Inflammatory macrophage treated with lipopolysaccharide for 1 hour (primary cell): ENCODE measurements at places on chromosomes 7 and 10.

GRCh38 chr10:132849546-132850031 is 63.6 kb upstream of the NKX6-2 start:
- no peak for DNase-seq

DNA sequence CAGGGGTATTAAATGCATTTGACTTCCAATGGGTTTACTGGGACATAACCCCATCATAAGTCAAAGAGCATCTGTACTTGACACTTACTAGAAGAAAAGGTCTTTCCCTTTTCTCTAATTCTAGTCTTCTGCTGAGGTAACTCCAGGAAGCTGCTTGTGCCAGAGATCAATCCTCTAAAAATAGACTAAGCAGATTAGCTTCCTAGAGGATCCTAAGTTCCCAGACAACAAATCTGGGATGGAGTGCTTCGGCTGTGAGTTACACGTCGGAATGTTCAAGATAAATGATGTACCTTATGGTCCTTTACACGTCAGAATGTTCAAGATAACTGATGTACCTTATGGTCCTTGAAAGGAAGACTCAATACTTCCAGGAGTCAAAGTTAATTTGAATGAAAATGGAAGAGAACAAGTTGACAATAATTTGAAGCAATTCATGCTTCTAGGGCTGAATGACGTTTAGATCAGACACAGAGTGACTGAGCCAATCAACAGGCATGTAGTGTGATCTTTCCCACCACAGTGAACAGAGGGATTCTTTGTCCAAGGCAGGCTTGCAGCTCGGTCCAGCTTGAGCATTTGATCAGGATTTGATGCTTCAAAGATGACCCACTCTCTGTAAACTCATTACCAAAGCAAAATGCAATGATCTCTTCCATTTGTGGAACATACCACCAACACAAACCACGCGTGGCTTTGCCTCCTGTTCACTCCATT is 63.8 kb downstream of the SLC37A3 start:
- DNase-seq: no peak

- peak; percentile 3 for DNase-seq
Observed at GRCh38 chr7:50962281-50962883, 179.7 kb upstream of the GRB10 start.

DNA sequence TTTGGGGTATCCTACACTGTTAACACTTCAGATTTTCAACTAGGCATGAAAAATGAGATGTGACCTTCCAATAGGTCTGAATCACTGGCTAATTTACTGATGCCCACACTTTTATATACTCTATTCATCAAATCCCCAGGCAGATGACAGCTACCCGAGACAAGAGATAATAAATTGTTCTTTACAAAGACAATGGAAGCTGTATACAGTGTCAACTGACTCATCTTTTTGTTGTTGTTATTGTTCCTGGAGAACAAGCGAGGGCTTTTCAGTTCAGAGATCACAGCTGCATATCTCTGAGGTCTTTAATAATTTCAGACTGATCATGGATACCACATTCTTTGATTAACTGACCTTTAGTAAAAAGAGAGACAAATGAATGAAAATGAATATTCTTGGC is 228.9 kb downstream of the SDHAF3 start:
- DNase-seq: no peak
